Activated CD4-positive, alpha-beta T cell treated with anti-CD3 and anti-CD28 coated beads, Interleukin-2, amount 10 ng/mL, durations not matched to agents 7 days and 5 days (primary cell): ENCODE measurements at places on chromosomes 5 and 9. TPM values are rescaled to one million over a fixed set of nuclear protein-coding genes. Genes with fewer than 3 reads are reported as not detected.

- no peak overlapping the region for H3K27ac ChIP-seq
- peak overlapping the region; percentile 79 for H3K4me3 ChIP-seq
- H3K36me3 ChIP-seq: peaks cover 10% of the 10 kb centered on the region
- peaks cover 20% of the 10 kb centered on the region for H3K4me1 ChIP-seq
Observed at GRCh38 chr5:160398806-160399205, 1.0 kb downstream of the FAM200C start.

DNA sequence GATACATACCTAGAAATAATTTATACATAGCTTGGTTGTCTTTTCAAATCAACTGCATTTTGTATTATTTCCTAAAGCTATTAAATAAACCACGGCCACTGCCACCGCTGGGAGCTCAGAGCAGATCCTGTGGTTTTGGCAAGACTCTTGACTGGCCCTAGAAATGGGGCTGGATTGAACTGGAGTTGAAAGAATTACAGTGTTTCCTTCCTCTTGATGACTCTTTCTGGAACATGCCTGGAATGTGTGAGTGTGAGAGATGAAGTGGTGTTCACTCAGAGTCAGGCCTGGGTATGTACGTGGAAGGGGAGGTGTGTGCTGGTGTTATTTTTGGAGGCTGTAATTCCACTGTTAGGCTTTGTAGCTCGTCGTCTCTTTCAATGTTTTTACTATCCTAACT lies 45.9 kb downstream of the TEK start:
- H3K27me3 ChIP-seq: no peaks in the 10 kb centered on the region
- DNase-seq: no peak
- no peaks in the 10 kb centered on the region for H3K36me3 ChIP-seq
- H3K27ac ChIP-seq: no peak overlapping the region

The LRRC70 gene
- total RNA-seq: 0.85 TPM

The SOHLH1 gene
- not detected for total RNA-seq
